ENCODE measurements at places on chromosomes 2 and 18.

DNA sequence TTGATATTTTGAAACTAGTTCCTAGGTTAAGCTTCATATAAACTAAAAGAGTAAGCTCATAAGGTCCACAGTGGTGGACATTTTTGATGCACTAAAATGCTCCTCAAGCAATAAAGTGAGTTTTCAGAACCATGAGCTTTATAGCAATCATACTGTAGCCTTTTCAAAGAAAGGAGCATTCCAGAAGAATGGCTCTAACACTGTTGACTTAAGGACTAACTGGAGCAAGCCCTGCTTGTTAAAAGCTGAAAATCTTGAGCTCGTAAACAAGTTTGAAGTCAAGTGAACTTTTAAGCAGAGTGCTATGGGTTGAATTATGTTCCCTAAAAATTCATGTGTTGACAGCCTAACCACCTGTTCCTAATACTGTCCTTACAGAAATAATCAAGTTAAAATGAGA, 38.0 kb downstream of the KYNU start:
- DNase-seq = no peak

GRCh38 chr2:141362311-141362710, 768.5 kb downstream of the LRP1B start:
- DNase-seq = no peak

- no peak for DNase-seq
These were observed 188.7 kb downstream of the MYT1L start for GRCh38 chr2:2142345-2142744.

DNA sequence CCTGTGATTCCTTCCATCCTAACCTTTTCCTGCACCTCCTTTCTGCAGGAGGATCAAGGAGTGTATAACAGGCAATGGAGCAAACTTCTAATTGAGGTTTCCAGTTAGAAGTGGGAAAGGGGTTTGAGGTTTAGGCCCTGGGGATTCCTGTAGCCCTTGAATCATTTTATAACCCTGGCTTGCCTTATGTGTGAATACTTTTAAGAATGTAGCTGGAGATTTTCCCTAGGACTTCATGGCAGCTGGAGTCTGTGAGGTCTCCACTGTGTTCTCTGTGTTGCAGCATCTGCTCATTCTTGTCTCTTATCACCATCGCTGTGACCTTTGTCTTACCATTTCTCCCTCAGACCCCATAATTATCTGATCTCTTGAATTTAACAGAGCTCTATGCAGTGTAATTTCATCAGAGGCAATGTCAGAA, 370.2 kb upstream of the SLC14A2 start:
- no peak for DNase-seq

- DNase-seq = no peak
These were observed 143.2 kb downstream of the DDX1 start for GRCh38 chr2:15734674-15735483.

DNA sequence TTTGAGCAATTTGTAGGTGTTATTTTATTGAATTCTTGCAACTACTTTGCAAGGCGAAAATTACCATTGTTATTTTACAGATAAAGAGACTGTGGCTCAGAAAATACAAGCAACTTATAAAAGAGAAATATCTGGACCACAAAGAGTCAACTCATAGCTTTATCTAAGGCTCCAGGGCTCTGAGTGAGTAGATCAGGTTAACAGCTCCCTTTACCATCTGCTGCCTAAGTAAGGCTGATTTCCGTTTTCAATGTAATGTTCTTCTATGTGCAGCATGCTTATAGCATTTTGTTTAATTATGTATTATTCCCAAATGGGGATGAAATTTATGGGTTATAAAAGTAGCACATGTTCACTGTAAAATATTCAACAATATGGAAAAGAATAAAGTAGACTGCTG, 299.1 kb upstream of the TNP1 start:
- no peak for DNase-seq

GRCh38 chr18:48337053-48337452, 72.1 kb downstream of the ZBTB7C start:
- no peak for DNase-seq

- no peak for DNase-seq
These were observed 25.2 kb downstream of the PNO1 start for GRCh38 chr2:68182902-68183301.

DNA sequence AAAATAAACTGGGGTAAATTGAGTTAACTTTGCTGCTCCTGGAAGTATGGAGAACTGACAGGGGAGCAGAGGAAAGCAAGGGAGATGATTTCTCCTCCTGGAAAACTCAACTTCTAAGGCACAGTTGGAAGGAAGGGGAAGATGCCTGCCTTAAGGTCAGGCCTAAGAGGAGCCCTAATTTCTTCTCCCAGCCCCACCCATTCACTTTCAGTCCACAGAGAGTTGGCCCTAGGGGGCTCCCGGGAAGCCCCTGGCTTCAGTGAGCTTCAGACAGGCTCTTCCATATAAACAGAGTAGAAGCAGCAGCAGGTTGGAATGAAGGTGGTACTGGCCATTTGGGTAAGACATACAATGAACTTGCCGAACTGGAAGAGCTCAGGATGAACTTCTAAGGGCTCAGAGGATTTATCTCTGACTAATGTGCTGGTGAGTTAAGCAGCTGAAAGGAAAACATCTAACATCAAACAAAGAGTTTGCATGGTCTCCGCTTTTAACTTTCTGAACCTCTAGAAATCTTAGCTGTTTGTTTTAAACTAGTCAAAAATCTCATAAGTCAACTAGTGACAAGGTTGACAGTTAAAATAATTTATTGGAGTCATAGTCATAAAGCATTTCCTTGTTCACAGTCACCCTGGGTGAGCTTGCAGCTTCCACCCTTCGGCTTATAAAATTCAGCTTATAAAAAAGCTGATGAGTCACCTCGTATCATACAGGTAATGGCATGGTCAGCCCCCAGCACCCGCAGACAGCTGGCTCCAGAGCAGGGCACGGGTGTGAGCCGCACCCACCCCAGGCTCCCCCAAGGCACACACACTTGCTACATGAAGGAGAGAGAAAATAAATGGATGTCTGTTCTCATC, 9.8 kb downstream of the MALL start:
- peak; percentile 23 for DNase-seq

GRCh38 chr2:22020091-22020742, 896.4 kb downstream of the TDRD15 start:
- no peak for DNase-seq

- no peak for DNase-seq
These were observed 32.6 kb upstream of the E2F6 start for GRCh38 chr2:11498543-11499034.

DNA sequence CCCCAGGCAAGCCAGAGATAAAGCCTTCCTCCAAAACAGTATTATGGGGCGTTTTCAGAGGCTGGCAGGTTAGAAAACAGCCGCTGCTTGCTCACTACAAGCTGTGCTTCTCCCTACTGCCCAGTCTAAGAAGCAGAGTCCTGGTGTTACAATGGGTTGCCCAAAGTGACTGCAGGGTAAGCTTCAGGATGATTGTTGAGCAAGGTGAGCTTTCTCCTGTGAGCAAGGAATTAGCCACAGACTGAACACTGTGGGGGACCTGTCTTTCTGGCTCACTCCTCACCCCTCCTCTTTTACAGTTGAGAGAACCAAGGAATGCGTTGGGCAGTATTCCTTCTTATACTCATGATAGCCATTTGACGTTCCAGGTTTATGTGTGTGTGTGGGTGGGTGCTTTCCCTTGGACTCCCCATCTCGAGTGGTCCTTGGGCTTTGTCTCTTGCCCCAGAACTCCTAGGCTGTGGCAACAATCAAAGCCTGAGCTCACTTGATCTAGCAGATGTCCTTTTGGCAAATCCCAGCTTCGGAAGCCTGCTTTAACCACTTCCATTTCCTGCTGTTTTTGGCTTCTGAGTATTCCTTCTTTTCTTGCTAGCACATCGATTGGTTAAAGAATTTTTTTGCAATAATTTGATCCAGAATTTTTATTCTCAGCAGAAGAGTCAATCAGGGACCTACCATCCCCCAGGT, 47.5 kb downstream of the KDM3A start:
- no peak for DNase-seq

GRCh38 chr2:212953170-212953920, 198.1 kb downstream of the IKZF2 start:
- no peak for DNase-seq

DNA sequence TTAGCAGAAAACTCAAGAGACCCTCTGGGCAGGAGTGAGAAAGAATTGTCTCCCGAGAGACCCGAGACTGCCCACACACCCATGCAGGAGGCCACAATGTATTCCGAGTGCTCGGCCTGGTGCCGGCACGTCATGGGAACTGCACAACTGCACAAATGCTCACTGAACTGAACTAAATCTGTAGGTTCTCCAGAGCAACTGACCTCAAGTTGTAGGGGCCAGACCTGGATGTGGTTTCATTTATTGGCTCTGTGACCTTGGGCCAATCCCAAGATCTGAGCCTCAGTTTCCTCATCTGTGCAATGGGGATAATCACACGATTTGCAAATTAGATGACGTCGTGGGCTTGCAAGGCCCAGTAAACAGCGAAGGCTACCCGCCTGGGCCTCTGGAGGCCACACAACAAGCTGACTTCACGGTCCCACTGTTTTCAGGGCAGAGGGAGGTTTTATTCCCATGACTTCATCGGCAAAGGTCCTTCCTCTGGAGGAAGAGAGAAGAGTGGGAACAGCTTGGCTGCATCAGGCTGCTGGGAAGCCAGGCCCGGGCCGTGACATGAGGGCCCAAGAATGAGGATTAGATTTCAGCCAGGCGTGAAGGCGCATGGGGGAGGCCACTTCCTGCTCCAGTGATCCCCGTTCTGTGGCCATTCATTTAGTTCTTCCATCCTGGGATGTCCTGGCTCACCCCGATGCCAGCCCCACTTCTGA, 3.6 kb upstream of the ERFE start:
- peak; percentile 96 for DNase-seq

DNA sequence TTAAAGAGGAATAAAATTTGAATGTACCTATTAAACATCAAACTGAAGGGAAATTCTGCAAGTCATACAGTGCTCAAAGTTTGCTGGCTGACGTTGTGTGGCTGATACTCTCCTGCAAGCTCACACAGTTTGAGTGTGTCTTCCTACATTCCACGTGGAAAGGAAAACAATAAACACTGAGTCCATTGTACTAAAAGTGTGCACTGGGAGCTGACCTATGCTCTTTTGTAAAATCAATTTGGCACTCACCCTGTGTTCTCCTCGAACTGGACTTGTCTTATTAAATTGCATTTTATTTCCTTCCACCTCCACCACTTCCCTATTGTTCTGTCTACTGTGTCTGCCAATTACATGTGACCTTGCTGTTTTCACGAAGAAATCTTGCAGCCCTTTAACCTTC, 458.0 kb downstream of the CPS1 start:
- no peak for DNase-seq

DNA sequence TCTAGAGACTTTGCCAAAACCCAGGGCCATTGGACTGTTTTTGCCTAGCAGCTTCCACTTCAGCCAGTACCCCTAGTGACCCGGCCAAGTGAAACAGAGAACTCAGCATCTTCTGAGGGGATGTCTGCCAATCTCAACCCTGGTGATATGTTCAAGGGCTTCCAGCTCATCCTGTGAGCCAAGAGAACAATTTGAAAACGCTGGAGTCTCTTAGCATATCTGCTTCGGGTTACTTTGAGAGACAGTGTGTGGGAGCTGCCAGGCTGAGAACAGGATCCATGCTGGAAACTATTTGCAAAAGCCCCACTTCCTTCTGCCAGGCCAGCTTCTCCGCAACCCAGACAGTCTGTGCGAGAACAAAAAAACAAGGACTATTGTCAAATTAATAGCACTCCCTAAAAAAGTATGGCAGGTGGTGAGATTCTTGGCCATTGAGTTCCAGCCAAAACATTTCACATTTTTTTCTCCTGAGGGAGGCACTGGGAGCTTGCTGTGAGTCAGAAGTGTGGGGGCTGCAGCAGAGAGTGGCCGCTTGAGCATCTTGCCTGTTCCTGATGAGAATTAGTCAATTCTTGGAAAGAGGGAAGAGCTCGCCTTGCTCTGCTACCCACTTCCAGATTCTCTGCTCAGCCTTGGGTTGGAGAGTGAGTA, 395.6 kb upstream of the TRIB2 start:
- DNase-seq = peak; percentile 45

- DNase-seq = no peak
These were observed 85.4 kb downstream of the ARHGEF33 start for GRCh38 chr2:38975042-38975441.

- DNase-seq = peak; percentile 61
These were observed 153.4 kb downstream of the GPD2 start for GRCh38 chr2:156589381-156590079.

DNA sequence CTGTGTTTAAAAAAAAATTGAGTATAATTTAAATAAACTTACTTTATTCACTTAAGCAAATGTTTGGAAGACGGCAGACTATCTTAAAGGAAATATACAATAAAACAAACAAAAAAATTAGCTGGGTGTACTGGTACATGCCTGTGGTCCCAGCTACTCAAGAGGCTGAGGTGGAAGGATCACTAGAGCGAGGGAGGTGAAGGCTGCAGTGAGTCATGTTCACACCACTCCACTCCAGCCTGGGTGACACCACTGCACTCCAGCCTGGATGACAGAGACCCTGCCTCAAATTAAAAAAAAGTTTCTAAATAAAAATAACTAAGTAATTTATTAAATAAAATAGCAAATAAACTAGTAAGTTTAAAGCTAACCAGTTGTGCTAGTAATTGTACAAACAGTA, 7.5 kb downstream of the PUM2 start:
- DNase-seq = peak; percentile 44

DNA sequence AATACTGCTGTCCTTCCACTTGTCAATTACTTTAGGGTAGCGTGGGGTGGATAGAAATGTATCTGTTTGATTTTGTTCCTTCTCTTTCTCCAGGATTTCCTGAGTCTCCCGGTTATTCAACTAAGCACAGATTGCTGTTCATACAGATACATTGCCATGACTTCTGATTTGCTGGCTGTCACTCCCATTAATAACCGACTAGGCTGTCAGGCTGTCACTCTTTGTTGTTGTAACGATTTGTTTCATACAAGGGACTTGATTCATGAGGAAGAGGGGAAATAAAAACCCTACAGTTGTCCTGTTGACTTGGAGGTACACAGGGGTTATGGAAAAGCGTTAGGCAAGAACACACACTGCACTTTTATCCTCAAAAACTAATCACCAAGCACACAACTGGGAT, 302.7 kb upstream of the SMIM21 start:
- DNase-seq = no peak

DNA sequence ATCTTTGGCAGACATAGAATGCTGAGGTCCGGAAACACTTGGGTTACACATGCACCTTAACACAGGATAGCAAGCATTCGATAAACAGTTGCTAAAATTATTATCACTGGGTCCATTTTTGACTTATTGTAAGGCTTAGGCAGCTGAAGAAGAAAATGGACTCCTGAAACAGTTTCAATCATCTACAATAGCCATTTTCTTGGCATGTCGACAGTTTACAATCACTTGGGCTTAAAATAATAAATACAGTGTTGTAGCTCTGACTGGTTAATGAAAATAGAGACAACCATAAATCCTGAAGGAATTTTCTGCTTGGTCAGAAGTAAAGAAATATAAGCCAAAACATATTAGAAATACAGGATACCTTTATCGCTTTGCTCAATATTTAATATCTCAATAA, 169.2 kb downstream of the XIRP2 start:
- no peak for DNase-seq

DNA sequence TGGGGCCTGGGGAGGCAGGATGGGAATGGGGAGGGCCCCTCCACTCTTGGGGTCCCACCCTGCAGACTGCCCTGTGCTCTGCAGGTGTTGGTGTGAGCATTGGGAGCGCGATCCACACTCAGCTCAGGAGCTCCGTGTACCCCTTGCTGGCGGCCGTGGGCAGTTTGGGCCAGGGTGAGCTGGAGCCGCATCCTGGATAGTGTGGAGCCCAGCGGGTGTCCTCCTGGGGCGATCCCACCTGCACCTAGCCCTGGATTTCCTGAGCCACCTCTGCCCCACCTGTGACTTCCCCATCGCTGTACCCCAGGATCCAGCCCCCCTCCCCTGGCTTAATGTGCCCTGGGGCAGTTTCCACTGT, 2.6 kb downstream of the PROM2 start:
- DNase-seq = no peak
